CD4-positive, alpha-beta T cell treated with Interleukin-12 subunit alpha and Interleukin-12 subunit beta, for 1 hour (primary cell): ENCODE measurements at places on chromosomes 12 and 14.

GRCh38 chr12:6830286-6830890 lies 2.2 kb downstream of the P3H3 start:
- no peak for DNase-seq

DNA sequence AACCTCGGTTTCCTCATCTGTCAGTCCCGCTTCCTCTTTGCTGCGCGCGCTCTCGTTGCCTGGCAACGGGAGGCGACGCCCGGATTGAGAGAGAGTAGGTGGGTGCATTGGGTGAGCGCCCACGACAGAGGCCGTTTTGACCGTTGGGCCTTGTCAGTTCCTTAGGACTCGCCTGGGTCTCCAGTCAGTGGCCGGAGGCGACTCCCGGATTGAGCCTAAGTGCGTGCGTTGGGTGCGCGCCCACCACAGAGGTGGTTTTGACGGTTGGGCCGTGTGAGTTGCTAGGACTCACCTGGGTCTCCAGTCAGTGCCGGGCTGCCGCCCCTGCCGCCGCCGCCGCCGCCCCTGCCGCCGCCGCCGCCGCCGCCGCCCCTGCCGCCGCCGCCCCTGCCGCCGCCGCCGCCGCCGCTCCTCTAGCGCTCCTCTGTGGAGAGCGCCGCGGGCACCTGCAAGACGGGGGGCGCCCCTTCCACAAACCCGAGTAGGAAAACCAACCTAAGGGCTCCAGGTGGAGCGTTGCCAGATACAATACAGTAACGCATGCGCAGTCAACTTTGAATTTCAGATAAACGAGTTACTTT lies 37.2 kb downstream of the APOBEC1 start:
- no peak for DNase-seq

DNA sequence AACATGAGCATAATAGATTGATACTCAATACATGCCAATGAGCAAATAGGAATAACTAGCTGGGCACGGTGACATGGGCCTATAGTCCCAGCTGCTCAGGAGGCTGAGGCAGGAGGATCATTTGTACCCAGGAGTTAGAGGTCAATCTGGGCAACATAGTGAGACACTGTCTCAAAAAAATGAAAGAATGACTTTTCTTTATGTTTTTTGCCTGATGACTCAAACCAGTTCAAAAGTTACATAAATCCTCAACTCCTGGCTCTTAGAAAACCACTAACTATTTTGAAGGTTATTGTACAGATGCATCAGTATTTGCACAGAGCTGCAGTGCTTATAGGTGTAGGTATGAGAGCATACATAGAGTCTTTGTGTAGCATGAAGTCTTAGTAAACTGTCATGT lies 219.2 kb upstream of the RGS6 start:
- DNase-seq = no peak

GRCh38 chr14:45140661-45141187 lies 5.0 kb downstream of the FANCM start:
- DNase-seq = no peak

DNA sequence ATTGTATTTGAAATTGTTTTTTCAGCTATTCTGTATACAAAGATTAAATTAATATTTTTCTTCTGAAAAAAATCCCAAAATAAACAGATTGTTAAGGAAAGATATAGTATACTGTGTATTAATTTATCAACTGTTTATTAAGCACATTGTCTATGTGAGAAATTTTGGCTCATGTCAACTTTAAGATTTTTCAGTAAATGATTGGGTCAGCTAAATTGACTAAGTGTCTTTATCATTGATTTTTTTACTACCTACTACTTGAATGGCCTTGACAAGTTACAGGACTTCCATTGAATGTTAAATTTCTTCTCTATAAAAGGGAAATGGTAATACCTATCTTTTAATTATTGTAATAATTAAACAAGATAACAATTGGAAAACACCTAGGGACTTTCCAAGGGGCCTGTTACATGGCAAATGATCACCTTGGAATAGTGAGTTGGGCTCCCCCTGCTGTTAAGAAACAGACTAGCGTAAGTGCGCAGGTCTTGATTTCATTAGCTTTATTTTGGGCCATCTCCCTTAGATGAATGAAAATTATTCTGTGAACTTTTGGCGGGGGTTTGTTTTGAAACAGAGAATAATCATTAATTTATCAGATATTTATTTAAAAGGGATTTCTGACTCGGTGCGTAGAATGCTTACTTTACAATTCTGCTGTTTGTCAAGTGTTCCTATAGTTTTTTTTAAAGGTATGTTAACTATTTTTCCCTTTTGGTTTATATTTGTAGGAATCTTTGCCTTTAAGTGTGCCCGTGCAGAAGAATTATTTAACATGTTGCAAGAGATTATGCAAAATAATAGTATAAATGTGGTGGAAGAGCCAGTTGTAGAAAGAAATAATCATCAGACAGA lies 14.5 kb upstream of the CCT2 start:
- peak; percentile 79 for DNase-seq

DNA sequence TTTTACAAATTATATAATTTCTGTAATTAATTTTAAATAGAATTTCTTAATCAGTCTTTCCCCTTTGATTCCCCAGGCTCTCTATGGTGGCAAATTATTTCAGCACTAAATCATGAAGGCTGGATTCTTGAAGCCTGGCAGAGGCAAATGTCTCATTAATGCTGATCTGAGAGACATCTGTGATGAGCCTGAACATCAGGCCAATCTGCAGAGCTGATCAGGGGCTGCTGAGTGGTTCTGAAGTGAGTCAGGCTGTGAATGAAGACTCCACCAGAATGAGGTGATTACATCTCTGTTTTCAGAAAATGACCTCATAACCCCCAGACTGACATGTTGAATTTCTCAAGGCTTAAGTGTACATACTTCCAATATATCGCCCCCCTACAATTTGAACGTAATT lies 124.2 kb upstream of the MIS18BP1 start:
- no peak for DNase-seq

- DNase-seq = no peak
Observed at GRCh38 chr12:131372171-131372475, 338.8 kb upstream of the SFSWAP start.

DNA sequence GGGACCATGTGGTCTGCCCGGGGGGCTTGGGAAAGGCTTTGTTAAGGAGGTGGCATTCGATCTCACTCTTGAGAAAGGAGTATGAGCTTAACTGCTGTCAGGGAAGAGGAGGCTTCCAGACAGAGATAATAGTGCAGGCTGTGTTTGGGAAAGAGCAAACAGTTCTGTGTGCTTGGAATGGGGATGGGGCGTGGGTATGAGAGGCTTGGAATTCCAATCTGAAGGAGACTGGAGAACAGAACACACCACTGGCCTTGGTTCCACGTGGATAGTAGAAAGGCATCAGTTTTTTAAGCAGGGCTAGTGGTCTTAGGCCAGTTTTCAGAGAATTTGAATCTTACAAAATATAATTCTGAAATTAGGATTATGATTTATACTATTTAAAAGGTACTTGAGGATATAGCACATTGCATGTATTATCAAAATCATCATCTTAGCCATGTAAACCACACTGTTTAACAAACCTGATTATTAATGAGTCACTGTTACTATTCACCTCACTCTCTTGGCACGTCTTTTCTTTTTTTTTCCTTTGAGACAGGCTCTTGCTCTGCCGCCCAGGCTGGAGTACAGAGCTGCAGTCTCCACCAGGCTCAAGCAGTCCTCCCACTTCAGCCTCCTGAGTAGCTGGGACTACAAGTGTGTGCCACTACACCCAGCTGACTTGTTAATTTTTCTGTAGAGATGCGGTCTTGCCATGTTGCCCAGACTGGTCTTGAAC lies 38.5 kb upstream of the KCNK13 start:
- no peak for DNase-seq

- DNase-seq = peak; percentile 2
Observed at GRCh38 chr14:75334549-75335051, 56.0 kb downstream of the FOS start.

DNA sequence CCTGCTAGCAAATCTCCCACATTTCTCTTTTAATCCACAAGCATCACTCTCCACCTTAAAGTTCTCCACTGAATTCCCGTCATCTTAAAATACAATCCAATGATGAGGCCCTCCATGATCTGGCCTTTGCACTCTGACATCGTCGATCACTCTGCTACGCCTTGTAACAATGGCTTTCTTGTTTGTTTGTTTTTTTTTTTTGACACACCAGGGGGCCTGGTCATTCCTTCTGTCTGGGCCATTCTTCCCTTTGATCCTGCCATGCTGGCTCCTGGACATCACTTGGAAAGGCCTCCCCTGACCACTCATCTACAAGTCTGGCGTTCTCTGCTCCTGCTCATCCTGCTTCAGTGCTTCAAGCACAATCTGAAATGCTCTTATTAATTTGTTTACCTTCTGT lies 233.5 kb downstream of the PPM1H start:
- no peak for DNase-seq

DNA sequence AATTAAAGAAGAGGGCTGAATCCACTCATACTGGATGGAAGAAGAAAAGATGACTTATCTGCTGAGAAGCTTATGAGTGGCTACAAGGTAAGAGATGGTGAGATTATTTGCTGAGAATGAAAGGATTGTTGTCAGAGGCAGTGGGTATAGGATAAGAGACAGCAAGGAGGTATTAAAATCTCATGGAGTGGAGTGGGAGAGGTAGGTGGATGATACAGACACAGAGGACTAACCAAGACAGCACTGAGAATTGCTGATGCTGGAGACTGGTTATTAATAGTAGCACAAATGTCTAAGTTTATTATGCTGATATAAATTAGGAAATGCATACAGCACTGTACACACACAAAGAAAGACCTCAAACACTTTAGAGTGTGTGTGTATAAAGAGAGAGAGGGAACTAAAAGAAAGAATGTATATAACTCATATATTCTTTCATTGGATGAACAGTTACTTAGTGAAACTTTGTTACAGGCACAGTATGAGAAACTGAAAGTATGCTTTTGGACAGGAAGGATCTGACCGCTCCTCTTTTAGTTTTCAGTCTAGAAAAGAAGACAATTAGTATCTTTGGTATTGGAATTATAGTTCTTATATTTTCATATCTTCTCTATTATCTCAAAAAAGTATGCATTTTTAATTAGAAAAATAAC lies 543.1 kb downstream of the LRFN5 start:
- no peak for DNase-seq

DNA sequence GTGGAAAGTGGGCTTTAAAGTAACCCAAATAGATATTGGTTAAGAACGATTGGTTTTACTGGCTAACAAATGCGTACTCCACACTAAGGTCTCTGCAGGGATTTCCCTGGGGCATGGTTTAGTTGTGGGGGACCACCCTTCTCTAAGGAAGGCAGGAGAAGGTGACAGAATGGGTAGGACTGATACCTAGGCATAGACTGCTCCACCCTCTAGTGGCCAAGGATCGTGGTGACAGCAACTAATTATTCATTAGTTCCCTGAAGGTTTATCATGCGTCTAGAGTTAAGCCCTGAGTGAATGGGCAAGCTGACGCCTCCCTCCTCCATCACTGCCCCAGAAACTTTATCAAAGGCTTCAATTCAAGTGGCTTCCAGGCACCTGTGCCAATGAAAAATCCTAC lies 9.1 kb downstream of the FAM181A start:
- DNase-seq = no peak

DNA sequence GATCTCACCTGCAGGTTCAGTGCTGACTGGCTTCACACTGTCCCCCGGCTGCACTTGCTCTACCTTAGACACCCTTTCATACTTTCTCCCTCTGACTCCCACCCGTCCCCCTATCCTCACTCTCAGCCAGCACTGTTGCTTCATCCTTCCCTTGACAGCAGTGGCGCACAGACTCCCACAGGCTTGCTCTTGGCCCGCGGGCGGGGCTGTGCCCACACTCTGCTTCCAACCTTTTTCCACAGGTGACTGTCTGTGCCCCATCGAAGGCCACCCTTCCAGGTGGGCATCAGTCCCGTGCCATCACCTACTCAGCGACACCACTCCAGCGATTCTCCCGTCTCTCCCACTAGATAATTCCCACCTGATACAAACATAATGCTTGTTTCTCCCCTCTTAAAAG lies 1.0 kb upstream of the RPS6KL1 start:
- DNase-seq = no peak

DNA sequence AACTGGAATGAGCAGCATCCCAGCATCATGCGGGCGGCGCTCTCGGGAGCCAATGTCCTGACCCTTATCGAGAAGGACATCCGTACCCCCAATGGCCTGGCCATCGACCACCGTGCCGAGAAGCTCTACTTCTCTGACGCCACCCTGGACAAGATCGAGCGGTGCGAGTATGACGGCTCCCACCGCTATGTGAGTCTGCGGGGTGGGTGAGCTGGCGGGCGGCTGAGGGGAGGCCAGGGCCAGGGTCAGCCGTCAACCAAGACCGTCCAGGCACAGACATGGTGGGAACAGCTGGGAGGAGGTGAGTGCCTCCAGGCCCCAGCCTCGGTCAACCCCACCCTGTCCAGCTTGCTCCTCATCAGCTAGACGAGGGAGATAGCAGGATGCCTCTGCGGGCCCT lies 25.8 kb upstream of the NXPH4 start:
- no peak for DNase-seq

GRCh38 chr12:92063641-92064040 lies 82.0 kb downstream of the BTG1 start:
- DNase-seq = no peak

DNA sequence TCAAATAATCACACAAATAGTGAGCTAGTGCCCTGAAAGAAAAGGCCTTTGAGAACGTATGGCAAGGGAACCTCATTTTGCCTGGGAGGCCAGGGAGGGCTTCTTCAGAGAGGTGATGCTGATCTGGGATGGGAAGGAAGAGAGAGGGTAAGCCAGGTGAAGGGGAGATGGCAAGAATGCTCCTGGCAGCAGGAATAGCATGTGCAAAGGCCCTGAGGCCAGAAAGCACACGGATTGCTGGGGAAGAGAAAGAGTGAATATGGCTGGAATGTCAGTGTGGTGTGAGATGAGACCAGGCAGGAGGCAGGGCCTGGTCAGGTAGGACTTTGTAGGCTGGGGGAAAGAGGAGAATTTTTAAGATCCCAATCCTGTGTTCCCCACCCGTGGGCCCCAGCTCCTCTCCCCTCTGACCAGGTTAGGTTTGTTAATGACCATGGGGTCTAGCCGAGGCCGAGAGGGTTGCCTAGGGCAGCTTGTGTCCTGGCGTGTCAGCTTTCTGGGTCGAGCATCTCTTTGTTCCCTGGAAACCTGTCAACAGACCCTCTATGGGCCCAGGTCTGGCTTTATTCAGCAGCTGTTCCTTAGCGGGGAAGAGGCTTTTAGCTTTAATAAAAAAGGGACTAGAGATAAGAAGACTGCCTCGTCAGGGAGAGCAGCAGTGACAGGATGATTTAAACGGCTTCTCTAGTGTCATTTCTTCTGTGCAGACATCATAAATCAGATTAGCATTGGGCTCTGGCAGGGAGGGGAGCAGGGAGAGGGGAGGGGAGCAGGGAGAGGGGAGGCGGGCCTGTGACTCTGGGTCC lies 123.4 kb downstream of the ADCK1 start:
- DNase-seq = no peak

GRCh38 chr12:99367181-99367580 lies 280.4 kb upstream of the GARIN6 start:
- DNase-seq = no peak

- no peak for DNase-seq
Observed at GRCh38 chr12:25264114-25264513, 13.4 kb upstream of the KRAS start.

GRCh38 chr14:68476212-68477109 lies 316.4 kb downstream of the ZFP36L1 start:
- DNase-seq = no peak

- DNase-seq = no peak
Observed at GRCh38 chr14:73261075-73261474, 23.8 kb downstream of the PAPLN start.

- DNase-seq = no peak
Observed at GRCh38 chr12:121651320-121651719, 18.1 kb downstream of the MORN3 start.
